ENCODE measurements at places on chromosomes 6 and 20. TPM values are rescaled to one million over a fixed set of nuclear protein-coding genes. Genes with fewer than 3 reads are reported as not detected.

- no peaks in the 10 kb centered on the region for H3K36me3 ChIP-seq
- no peak for DNase-seq
- no peak overlapping the region for H3K27ac ChIP-seq
- H3K4me3 ChIP-seq: no peak overlapping the region
These were observed 35.1 kb downstream of the RBM38 start for GRCh38 chr20:57426271-57426689.

GRCh38 chr20:2519115-2519809 is 10.5 kb upstream of the ZNF343 start:
- no peak for DNase-seq
- no peaks in the 10 kb centered on the region for H3K4me1 ChIP-seq
- H3K36me3 ChIP-seq: no peaks in the 10 kb centered on the region

DNA sequence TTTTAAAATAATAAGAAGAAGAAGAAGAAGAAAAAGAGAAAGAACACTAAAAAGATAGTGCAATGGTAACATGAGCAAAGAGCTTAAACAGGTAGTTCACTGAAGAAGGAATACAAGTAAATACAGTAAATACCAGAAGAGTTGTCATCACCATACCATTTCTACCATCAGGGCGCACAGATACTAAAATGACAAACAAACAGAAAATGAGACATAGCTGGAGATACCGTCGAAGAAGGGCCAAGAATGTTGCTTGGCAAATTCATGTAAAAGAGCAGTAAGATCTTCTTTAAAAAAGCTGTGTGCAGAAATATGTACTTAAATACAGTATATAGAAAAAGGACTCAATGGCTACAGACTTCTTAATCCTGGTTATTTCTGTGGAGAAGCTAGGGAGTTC is 20.7 kb upstream of the TFAP2C start:
- H3K27me3 ChIP-seq: no peaks in the 10 kb centered on the region
- H3K36me3 ChIP-seq: no peaks in the 10 kb centered on the region
- no peak overlapping the region for H3K4me3 ChIP-seq
- DNase-seq: no peak
- no peak overlapping the region for H3K27ac ChIP-seq

- H3K36me3 ChIP-seq: no peaks in the 10 kb centered on the region
- no peak for DNase-seq
- no peak overlapping the region for H3K27ac ChIP-seq
- no peaks in the 10 kb centered on the region for H3K27me3 ChIP-seq
- no peaks in the 10 kb centered on the region for H3K4me1 ChIP-seq
- no peak overlapping the region for H3K4me3 ChIP-seq
These were observed 21.3 kb downstream of the ANKRD6 start for GRCh38 chr6:89454300-89454699.

POM121L2 gene
- total RNA-seq: 0.05 TPM

HCRTR2 gene
- total RNA-seq: 0.12 TPM

- H3K27ac ChIP-seq: no peak overlapping the region
- no peaks in the 10 kb centered on the region for H3K27me3 ChIP-seq
- DNase-seq: no peak
- no peak overlapping the region for H3K4me3 ChIP-seq
These were observed 34.2 kb upstream of the KAT14 start for GRCh38 chr20:18103497-18103896.

SNX21 gene
- 58.0 TPM for total RNA-seq

DNA sequence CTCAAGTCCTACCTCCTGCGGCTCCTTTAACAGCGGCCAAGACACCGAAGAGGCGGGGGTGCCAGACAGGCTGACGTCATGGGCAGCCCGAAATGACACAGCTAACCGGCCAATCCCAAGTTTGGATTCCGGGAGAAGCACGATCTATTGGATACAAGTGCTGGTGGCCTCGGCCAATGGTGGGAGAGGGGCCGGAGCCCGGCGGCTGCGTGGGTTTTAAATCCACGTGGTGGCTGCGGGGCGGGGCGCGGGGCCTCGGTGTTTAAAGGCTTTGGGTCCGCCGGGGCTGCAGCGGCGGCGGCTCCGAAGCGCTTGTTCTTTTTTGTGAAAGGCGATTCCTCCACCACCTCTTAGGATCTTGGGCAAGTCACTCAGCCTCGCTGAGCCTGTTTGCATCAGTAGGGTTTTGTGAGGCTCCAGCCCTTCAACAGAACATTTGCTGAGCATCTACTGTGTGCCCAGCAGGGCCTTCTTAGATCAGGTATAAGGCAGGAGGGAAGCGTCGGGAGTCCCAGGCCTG is 8.7 kb upstream of the PMEPA1 start:
- H3K27ac ChIP-seq: no peak overlapping the region
- H3K4me1 ChIP-seq: peaks cover 6% of the 10 kb centered on the region
- peak; percentile 95 for DNase-seq
- H3K4me3 ChIP-seq: peak overlapping the region; percentile 24
- no peaks in the 10 kb centered on the region for H3K27me3 ChIP-seq
- no peaks in the 10 kb centered on the region for H3K36me3 ChIP-seq

Measured in ovary (tissue), 10 donors.